ENCODE measurements at places on chromosomes 2 and 18.

- DNase-seq = no peak
These were observed 33.3 kb upstream of the TMEM87B start for GRCh38 chr2:112021781-112022231.

DNA sequence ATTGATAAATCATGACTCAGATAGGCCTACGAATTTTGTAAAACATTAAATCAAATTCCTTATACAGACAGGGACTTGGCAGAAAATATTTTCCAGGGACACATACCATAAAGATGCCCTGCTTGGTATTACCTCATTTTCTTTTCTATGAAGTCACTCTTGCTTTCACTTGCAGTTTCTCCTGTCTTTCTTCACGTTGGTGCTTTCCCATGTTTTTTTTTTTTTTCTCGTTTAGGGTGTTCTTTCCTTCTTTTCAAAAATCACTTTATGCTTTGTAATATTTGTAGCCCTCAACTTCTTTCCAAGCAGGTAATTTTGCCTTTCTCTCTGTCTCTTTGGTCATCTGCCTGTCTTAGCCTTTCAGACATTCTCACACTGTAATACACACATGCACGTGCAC lies 40.7 kb downstream of the CDC42EP3 start:
- no peak for DNase-seq

DNA sequence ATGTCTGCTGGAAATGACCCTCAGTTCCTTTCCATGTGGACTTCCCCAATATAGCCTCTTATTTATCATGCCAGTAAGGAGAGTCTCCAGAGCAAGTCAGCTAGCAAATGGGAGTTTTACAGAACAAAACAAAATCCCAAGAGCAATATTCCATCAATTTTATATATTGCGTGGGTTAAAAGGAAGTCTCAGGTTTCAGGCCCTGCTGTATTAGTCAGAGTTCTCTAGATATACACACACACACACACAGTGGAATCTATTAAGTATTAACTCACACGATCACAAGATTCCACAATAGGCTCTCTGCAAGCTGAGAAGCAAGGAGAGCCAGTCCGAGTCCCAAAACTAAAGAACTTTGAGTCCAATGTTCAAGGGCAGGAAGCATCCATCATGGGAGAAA lies 102.8 kb upstream of the MAP2 start:
- DNase-seq = no peak

GRCh38 chr2:27308359-27308881 lies at the start of gene UCN:
Gene UCN (minus strand): TSS chr2:27308445. CDS start chr2:27307895, 550 bp downstream.
- peak; percentile 88 for DNase-seq

GRCh38 chr2:154974041-154974440 lies 275.5 kb downstream of the KCNJ3 start:
- DNase-seq = no peak
